Spleen (tissue), 13 donors: ENCODE measurements at places on chromosomes 16 and 17. TPM values are rescaled to one million over a fixed set of nuclear protein-coding genes. Genes with fewer than 3 reads are reported as not detected.

The NDUFAF8 gene
- total RNA-seq: 25.2 TPM

The TEX14 gene
- total RNA-seq: 0.59 TPM

The UTS2R gene
- not detected for total RNA-seq

The PIPOX gene
- 5.9 TPM for total RNA-seq

The SLFN5 gene
- 110 TPM for total RNA-seq

The OSGIN1 gene
- 8.5 TPM for total RNA-seq

The DNAI2 gene
- total RNA-seq: 0.67 TPM

The GAST gene
- total RNA-seq: not detected

The LUC7L gene
- total RNA-seq: 158 TPM

The CMTM1 gene
- total RNA-seq: 14.0 TPM

The MYH11 gene
- 127 TPM for total RNA-seq

The GRIN2C gene
- 0.63 TPM for total RNA-seq

The MNT gene
- total RNA-seq: 28.8 TPM

The CCL14 gene
- 279 TPM for total RNA-seq

The KRTAP2-3 gene
- not detected for total RNA-seq

The PRSS53 gene
- total RNA-seq: 2.4 TPM

The B3GNT9 gene
- 6.1 TPM for total RNA-seq

The TBC1D26 gene
- total RNA-seq: not detected

The TP53TG3 gene
- total RNA-seq: not detected

The RAB26 gene
- 1.6 TPM for total RNA-seq

The PLEKHM1 gene
- total RNA-seq: 121 TPM

The RAB40C gene
- total RNA-seq: 21.6 TPM

The MYH2 gene
- total RNA-seq: not detected

The EMP2 gene
- total RNA-seq: 20.1 TPM

The SCPEP1 gene
- total RNA-seq: 120 TPM

The MTMR4 gene
- total RNA-seq: 42.0 TPM

The SBK1 gene
- 2.5 TPM for total RNA-seq

The PHOSPHO1 gene
- total RNA-seq: 12.2 TPM

The STX1B gene
- 2.6 TPM for total RNA-seq

The MAPT gene
- 0.68 TPM for total RNA-seq

The METTL2A gene
- total RNA-seq: 12.6 TPM

The KLHDC4 gene
- total RNA-seq: 82.9 TPM

The TLCD2 gene
- total RNA-seq: 5.2 TPM

The SLC5A10 gene
- not detected for total RNA-seq

The SOX9 gene
- 0.09 TPM for total RNA-seq

The KRTAP9-4 gene
- total RNA-seq: not detected

The PCGF2 gene
- total RNA-seq: 53.7 TPM

The SMPD3 gene
- 4.8 TPM for total RNA-seq

The LRRC37A gene
- 6.3 TPM for total RNA-seq

The TBC1D3 gene
- not detected for total RNA-seq

The ACAP1 gene
- total RNA-seq: 208 TPM

The AGRP gene
- total RNA-seq: not detected

The GRB7 gene
- 0.51 TPM for total RNA-seq

The FADS6 gene
- total RNA-seq: 5.4 TPM

The LGALS9B gene
- 1.2 TPM for total RNA-seq

The PRR35 gene
- not detected for total RNA-seq

The ADPRM gene
- total RNA-seq: 17.9 TPM

The KRT24 gene
- total RNA-seq: not detected

The SNX20 gene
- 48.1 TPM for total RNA-seq

The MPV17L gene
- 6.2 TPM for total RNA-seq

The SARM1 gene
- total RNA-seq: 48.5 TPM

The FOXL1 gene
- total RNA-seq: not detected

The PLXDC1 gene
- total RNA-seq: 11.2 TPM

The CORO1A gene
- total RNA-seq: 346 TPM

The CETP gene
- 29.9 TPM for total RNA-seq

The LHX1 gene
- total RNA-seq: not detected

The TMIGD1 gene
- not detected for total RNA-seq

The KIF22 gene
- 45.1 TPM for total RNA-seq
